Activated CD4-positive, alpha-beta memory T cell treated with anti-CD3 and anti-CD28 coated beads for 36 hours (primary cell): ENCODE measurements at places on chromosomes 2 and 18. TPM values are rescaled to one million over a fixed set of nuclear protein-coding genes. Genes with fewer than 3 reads are reported as not detected.
A peak's percentile ranks its signal among the peaks of the same experiment; 100 is the strongest.

- peak; percentile 50 for DNase-seq
- no peak overlapping the region for H3K4me3 ChIP-seq
- H3K4me1 ChIP-seq: peaks cover 10% of the 10 kb centered on the region
- no peaks in the 10 kb centered on the region for H3K36me3 ChIP-seq
- H3K27ac ChIP-seq: no peak overlapping the region
Observed at GRCh38 chr18:49723648-49724180, 89.6 kb downstream of the ACAA2 start.

DNA sequence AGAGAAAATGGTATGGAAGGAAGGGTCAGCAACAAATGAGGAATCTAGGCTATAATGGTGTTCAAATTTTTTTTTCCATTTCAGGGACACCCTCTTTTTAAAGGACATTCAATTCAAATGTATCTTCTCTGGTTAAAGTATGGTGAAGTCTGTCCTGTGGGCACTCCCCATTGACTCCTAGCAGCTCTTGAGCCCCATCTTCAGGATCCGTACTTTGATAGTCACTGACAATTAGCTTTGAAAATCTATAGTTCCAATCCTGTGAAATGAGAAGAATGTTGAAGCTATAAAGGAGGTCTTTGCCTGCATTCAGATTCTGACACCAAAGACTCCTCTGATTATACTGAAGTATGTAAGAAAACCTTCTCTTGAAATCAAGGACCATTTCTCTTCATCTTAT, 43.3 kb downstream of the KCNH7 start:
- H3K27ac ChIP-seq: no peak overlapping the region
- no peak for DNase-seq
- no peaks in the 10 kb centered on the region for H3K4me1 ChIP-seq
- H3K36me3 ChIP-seq: no peaks in the 10 kb centered on the region
- no peak overlapping the region for H3K4me3 ChIP-seq
- no peaks in the 10 kb centered on the region for H3K27me3 ChIP-seq

DNA sequence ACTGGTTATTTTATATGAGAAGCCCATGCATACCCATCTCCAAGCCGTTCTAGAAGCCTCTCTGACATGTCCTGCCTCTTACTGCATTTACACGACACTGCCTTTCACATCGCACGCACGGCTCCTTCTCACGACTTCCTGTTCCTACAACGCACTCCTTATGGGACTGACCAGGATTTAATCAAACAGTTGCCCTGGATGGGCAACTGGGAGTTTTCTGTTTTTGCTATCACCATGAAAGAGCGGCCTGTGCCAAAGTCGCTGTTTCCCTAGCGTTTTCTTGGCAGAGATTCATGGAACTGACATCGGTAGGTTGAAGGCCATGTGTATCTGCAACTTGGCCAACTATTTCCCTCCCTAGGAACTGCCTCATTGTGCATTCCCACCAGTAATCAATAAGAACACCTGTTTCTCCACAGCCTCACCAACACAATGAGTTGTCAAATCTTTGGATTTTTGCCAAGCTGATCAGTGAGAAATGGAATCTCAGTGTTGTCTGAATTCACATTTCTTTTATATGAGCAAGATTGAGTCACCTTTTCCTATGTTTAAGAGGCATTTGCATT, 97.2 kb upstream of the OTOS start:
- no peak overlapping the region for H3K27ac ChIP-seq
- H3K4me3 ChIP-seq: no peak overlapping the region
- H3K4me1 ChIP-seq: no peaks in the 10 kb centered on the region
- peaks cover 7% of the 10 kb centered on the region for H3K27me3 ChIP-seq
- no peak for DNase-seq

DNA sequence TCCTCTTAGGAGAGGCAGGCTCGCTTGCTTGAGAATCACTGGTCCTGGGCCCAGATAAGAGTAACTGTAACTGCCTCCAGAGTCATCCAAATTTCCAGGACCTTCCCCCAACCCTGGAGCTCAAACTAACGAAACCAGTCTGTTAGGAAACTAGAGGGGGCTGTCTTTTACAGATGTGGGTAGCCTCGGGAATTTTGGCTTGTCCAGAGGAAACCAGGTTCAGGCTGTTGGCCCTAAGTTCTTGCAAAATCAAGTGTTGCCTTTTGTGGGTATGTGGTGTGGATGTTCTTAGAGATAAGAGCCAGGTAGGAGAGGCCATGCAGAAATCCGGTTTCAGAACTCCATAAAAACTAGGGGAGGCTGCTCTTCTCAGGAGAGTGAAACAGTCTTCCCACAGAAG, 125.0 kb upstream of the DLX2 start:
- no peaks in the 10 kb centered on the region for H3K36me3 ChIP-seq
- H3K27me3 ChIP-seq: no peaks in the 10 kb centered on the region
- H3K4me1 ChIP-seq: peaks cover 37% of the 10 kb centered on the region
- H3K27ac ChIP-seq: no peak overlapping the region

DNA sequence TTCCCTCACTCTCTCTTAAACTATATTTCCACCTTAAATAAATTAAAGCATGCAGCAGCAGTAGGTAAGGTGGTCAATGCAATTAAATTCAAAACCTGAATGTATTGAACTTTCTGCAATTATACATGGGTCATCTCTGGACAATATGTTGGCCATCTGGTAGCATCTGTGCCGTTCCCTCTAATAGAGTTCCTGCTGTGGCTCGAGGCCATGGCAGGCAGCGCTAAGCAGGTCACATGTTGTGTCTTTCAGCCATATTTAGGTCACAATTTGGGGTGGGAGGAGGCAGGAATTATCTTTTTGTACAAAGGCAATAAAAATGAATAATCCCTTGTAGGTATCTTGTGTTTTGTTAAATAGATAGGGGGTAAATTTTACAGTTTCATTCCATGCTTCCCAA, 676.2 kb downstream of the ZEB2 start:
- H3K4me1 ChIP-seq: peaks cover 3% of the 10 kb centered on the region
- no peak overlapping the region for H3K4me3 ChIP-seq
- no peaks in the 10 kb centered on the region for H3K36me3 ChIP-seq
- H3K27ac ChIP-seq: no peak overlapping the region
- DNase-seq: no peak

The ITGA4 gene
- total RNA-seq: 46.5 TPM
